ENCODE measurements at places on chromosomes 2 and 18.

GRCh38 chr2:172168917-172169346, 66.2 kb upstream of the DLX2 start:
- peak; percentile 58 for DNase-seq

DNA sequence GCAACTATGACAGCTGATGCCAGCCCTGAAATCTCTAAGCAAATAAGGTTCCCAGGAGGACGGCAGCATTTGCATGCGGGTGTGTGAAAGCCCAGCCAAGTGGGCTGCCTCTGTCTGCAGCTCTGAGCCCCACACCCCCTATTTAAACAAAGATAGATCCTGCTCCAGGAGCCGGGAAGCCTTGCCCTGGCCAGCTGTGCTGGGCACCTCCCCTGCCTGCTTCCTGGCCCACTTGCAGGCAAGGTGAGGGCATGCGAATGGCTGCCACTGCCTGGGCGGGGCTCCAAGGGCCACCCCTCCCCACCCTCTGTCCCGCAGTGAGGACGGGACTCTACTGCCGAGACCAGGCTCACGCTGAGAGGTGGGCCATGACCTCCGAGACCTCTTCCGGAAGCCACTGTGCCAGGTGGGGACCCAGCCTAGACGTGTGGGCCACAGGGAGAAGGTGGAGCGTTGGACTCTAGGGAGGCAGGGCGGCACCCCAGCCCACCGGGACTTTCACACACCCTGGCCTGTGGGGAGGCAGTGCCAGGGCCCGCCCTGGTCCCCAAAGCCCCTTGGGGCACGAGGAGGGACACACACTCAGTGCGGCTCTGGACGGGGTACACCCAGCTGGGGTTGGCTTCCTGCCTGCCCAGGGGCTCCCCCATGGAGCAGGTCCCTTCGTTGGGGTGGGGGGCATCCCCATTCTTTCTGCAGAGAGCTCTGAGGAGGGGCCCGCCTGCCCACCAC, at the start of gene ANO7:
Gene ANO7 (plus strand): TSS at position 317 of the 732 bp plus-strand sequence. CDS start 1,387 bp downstream, outside the sequence.
- no peak for DNase-seq

GRCh38 chr2:240946046-240946445, 39.9 kb downstream of the CROCC2 start:
- no peak for DNase-seq

DNA sequence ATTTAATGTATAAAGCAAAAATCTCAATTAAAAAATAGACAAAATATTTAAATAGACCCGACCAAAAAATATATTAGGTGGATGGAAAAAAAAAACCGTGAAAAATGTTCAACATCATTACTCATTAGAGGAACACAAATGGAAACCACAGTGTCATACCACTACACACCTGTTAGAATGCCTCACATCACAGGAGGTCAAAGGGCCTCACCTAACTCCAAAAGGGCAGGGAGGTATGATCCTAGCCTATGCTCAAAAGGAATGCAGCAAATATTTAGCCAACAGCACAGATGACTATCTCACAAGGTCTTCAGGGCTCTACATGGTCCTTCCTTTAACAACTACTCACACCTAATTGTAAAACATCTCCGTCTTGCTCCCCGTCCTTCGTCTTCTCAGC, 185.5 kb upstream of the SETBP1 start:
- DNase-seq: no peak

DNA sequence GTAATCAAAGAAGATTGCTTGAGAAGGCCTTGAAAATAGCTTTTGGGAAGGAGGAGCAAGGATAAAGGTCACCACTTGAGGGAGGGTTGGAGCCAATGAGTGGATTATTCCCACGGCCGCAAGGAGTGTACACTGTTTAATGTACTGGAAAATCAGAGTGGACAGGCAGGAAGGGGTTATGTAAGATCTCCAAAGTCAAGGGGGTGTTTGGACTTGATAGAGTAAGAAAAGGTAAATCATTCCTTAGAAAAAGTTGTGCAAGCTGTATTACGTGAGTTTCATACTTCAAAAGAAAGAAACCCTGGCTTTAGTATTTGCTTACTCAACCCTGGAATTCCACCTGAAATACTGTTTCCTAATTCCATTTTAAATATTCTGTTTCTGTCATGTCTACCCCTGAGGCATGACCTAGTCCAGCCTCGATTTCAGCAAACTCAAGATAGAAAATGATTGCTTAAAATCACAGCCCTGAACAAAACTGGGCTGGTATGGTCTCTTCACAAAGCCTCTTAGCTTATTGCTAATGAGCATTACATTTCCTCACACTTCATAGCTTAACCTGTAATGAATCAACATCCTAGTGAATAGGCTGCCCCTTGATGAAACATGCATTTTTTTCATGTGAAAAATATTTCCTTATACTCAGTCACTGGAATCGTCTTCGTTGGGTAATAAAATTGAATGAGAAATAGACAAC, 1.1 kb downstream of the MREG start:
- DNase-seq: peak; percentile 83

GRCh38 chr18:70373042-70373519, 84.2 kb downstream of the SOCS6 start:
- peak; percentile 92 for DNase-seq

- DNase-seq: no peak
These were observed 13.5 kb downstream of the HNMT start for GRCh38 chr2:137977790-137978189.

DNA sequence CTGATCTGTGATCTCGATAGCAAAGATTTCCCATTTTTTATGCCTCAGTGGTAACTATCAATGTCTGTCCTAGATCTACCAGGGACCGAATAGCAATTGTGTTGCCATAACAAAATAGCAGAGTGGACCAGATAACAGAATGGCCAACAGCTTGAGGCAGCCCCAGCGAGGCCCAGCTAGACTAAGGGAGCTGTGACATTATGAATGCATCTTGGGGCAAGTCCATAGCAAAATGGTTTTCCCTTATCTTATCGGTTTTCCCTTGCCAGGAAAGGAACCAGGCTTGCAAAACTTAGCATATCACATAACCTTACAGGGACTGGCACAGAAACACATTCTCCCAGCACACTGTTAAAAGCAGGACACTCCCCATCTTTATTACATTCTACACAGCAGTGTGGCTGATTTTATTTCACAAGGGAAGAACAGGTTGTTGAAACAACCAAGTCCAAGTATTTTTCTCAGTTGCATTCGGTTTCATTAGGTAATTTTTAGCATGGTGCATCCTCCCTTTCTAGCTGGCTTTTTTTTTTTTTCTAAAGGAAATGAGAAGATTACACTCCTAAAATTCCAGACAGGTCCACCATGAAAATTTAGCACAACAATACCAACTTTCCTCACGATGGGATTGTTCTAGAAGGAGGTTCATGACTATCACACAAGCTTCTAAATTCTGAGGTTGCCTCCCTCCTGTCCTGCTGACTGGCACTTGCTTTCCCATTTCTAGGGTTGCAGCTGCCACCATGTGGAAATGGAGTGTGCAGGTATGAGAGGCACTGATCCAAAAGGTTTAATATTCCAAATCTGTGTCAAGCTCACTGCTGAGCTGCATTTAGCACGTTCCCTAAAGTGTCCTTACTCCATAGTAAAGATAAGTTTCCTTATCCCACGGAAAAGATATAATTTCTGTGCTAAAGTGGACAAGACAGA, 97.0 kb upstream of the SLC35G4 start:
- DNase-seq: no peak

- no peak for DNase-seq
These were observed 71.2 kb downstream of the PLB1 start for GRCh38 chr2:28567061-28567471.

- no peak for DNase-seq
These were observed 44.5 kb upstream of the RMND5A start for GRCh38 chr2:86675511-86676015.

GRCh38 chr2:30266705-30267104, 35.4 kb downstream of the LBH start:
- DNase-seq: no peak

DNA sequence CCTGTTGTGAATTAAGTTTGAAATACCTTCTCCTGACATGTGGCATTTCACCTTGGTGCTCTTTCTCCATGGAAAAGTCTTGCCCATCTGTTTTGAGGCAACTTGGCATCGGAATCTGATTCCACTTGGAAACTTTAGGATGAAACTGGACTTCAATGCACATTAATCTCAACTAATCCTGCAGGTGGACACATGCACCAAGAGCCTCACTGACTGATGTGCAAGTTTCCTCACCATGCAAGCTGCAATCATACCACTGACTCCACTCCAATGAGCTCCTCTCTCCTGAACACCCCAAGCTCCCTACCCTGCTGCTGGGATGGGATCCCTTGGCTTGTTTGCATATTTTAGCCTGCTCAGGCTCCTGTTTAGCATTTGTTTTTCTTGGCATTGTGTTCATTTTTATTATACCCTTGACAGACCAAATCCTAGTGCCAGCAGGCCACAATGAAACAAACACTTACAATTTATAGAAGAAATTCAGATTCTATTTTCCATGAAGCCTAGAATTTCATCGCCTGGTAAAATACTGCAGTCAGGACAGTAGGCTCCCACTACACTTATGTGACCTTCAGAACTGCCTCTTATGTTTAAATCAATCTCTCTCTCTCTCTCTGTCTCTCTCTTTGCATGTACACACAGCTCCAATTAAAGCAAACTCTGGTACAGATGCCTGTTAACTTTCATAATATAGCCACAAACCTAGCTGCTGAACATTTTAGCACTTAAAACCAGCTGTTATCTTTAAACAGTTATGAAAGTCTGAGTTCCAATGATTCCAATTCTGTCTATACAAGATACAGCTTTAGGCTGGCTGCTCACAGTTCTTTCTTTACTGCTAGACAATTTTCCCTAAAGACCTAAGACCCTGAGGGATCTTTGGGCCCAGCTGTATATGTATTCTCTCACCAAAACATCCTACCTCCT, 141.5 kb downstream of the OSR1 start:
- DNase-seq: no peak
